ENCODE measurements at places on chromosomes 2 and 18.
A peak's percentile ranks its signal among the peaks of the same experiment; 100 is the strongest.

GRCh38 chr2:48713647-48714046, 41.9 kb downstream of the LHCGR start:
- DNase-seq = no peak

GRCh38 chr2:195687320-195688086, 30.5 kb downstream of the SLC39A10 start:
- DNase-seq = no peak

- DNase-seq = no peak
These were observed 43.0 kb downstream of the NGEF start for GRCh38 chr2:232970051-232970450.

DNA sequence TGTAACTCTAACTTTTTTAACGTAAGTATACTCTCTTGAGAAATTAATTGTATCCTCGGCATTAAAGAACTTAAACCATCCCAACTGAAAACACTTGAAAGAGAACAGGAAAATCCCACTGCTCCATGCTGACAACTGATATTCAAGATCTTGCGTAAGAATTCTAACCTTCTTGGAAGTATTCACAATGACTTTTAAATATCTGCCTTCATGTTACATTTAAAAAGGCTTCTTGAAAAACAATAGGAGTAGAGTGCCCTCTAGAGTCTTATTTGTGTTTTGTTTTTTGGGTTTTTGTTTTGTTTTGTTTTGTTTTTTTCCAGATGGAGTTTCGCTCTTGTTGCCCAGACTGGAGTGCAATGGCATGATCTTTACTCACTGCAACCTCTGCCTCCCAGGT, 65.4 kb upstream of the DNAJC10 start:
- DNase-seq = peak; percentile 32

- DNase-seq = no peak
These were observed 195.9 kb downstream of the TFCP2L1 start for GRCh38 chr2:121089166-121089510.

- DNase-seq = no peak
These were observed 25.1 kb upstream of the ME2 start for GRCh38 chr18:50853863-50854271.

DNA sequence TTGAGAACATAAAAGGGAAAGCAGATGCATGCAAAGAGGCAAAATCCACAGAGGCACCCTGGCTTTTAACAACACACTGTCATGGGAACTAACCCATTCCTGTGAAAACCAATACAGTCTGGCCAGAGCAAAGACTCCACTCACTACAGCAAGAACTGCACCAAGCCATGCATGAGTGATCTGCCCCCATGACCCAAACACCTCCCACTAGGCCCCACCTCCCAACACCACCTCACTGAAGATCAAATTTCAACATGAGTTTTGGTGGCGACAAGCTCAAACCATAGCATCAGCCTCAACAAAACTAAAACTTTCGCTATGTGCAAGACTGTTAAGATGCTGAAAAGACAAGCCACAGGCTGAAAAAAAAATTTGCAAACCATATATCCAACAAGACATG, 162.8 kb downstream of the SMAD2 start:
- no peak for DNase-seq

DNA sequence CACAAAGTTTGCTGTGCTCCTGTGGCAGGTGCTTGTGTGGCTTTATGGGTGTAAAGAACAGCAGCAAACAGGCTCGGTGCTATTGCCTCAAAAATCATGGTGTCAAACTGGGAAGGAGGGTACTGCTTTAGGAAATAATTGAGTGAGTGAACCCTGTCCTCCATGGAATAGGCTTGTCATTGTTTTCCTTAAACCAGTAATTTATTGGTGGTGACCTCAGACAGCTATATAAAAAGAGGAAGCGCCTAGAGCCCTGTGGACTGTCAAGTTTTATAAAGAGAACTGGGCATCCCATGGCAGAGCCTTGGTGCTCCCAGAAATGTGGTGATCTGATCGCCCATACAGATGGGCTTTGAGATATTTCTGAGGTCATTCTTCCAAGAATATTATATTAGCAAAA, 4.7 kb upstream of the CXCR4 start:
- DNase-seq = no peak

- DNase-seq = peak; percentile 36
These were observed 71.1 kb upstream of the MAP4K3 start for GRCh38 chr2:39508198-39508597.

GRCh38 chr18:653512-653911, 3.9 kb upstream of the TYMS start:
- DNase-seq = no peak

- DNase-seq = no peak
These were observed 284.7 kb upstream of the VWC2L start for GRCh38 chr2:214126135-214126534.
